ENCODE measurements at places on chromosomes 13 and 19.
A peak's percentile ranks its signal among the peaks of the same experiment; 100 is the strongest.

DNA sequence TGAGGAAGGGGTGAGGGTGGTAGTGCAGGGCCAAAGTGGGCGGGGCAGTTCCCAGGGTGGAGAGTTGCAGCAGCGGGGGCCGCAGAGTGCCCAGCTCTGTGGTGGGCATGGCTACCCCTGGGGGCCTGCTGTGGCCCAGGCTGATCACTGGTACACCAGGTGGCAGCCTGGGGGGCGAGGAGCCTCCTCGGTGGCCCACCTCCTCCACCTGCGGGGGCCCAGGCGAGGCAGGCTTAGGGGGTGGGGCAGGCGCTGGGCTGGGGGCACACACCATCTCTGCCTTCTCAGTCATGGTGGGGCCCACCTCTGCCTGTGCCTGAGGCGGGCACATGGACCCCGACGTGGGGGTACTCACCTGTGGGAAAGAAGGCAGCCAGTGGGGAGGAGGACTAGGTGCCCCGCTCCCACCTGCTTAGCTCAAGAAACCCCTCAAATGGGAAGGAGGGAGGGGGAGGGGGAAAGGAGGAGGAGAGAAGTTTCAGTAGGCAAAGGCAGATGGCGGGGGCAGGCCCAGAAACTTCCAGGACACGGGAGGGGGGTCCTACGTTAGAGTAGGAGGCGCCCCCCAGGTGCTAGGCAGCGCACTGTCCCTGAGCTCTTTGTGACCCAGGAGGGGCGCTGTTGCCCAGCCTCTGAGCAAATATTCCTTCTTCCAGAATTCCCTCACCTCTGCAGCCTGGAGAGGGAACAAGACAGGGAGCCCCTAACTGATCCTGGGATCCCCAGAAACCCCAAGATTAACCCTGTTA, 1.6 kb downstream of the LYL1 start:
- DNase-seq, result no peak

- no peak for DNase-seq
Observed at GRCh38 chr13:93752541-93752940, 525.9 kb downstream of the GPC6 start.

DNA sequence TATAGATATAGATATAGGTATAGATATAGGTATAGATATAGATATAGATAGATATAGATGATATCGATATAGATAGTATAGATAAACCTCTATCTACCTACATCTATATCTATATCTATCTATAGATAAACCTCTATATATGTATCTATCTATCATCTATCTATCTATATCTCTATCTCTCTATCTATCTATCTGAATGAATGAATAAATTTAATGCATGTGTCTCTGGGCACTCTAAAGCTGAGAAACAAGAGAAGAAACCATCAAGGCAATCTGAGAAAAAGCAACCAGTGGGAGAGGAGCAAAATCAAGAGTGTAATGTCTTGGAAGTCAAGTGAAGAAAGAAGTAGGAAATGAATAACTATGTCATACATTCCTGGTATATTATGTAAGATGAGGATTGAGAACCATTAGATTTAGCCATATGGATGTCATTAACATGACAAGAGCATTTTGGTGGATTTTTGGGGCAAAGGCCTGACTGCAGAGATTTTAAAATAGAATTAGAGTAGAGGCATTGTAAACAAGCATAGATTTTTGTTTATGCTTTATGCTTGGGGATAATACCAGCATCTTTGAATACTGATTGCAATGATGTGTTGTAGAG, 1262.7 kb upstream of the MIR17HG start:
- no peak for DNase-seq

GRCh38 chr13:26052337-26052736, 521 bp upstream of the SHISA2 start:
- no peak for DNase-seq

DNA sequence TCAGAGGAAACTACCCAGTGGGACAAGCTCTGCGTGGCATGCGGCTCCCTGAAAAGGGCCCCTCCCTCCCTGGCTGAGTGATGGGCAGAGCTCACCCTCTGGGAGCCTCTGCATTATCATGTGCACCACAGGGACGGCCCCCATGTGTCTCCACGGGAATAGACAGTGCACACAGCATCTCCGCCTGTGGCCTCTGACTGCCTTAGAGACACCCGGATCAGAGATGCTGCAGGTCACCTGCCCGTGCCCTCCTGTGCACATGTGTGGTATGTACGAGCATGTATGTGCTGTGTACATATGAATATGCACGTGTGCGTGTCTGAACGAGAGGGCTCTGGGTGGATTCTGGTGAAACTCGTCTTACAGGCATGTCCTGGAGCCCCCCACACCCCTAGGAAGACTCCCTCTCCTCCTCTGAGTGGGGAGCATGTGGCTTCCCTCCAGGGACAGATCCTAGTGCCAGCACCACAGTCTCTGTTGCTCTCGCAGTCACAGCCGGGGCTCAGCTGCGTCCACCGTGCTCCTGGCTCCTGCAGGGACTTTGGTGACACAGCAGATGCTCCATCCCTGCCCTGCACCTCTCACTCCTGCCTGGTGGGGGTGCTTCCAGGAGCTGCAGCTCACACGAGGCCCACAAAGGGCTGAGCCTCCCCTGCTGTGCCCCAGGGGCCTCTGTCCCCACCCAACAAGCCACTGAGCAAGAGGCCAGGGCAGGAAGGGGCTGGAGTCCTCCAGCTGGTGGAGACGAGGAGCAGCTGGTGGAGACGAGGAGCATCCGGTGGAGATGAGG, 19.6 kb downstream of the C13orf46 start:
- DNase-seq, result no peak

DNA sequence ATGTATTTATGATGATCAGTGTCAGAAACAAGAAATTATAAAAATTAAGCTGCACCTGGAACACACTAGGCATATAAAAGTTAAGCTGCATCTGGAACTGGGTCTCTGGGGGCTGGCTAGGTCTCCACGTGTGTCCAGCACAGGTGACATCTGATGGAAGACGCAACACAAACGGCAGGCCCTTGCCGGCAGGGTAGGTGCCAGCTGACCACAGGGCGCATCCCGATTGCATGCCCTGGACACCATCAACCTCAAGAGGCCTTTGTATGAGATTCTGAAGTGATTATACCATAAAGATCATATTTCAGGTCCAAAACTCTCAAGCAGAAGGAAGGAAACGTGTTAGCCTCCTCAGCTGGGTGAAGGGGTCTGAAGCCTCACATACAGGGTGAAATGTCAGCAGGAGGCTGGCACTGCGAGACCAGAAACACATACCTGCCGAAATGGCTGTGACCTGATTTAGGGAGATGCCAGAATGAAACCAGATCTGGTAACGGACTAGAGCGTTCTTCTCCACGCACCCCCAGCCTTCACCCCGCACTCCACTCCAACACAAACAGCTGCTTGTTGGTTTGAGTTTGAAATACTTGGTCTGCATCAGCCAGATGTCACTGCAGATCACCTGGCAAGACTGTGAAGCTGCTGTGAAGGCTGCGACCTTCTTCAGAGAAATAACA, 37.3 kb downstream of the COL4A1 start:
- DNase-seq, result no peak

GRCh38 chr13:36717966-36718545, 44.2 kb downstream of the SERTM1 start:
- DNase-seq, result no peak

DNA sequence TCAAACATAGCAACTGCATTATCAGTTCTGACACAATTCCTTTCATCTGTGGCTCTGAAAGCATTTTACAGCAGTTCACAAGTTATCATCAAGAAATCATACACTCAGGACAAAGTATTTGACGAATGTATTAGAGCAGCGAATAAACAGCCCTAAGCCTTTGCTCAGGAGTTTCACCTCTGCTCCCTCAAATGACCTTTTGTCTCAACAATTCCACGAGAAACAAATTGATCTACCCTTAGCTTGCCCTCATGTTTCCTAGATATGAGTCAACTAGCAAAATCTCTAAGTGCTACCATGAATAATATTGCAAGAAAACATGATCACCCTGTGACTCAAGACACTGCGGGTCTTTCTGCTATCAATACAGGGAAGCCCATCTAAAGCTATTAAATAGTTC, 396.1 kb downstream of the EFNB2 start:
- no peak for DNase-seq

DNA sequence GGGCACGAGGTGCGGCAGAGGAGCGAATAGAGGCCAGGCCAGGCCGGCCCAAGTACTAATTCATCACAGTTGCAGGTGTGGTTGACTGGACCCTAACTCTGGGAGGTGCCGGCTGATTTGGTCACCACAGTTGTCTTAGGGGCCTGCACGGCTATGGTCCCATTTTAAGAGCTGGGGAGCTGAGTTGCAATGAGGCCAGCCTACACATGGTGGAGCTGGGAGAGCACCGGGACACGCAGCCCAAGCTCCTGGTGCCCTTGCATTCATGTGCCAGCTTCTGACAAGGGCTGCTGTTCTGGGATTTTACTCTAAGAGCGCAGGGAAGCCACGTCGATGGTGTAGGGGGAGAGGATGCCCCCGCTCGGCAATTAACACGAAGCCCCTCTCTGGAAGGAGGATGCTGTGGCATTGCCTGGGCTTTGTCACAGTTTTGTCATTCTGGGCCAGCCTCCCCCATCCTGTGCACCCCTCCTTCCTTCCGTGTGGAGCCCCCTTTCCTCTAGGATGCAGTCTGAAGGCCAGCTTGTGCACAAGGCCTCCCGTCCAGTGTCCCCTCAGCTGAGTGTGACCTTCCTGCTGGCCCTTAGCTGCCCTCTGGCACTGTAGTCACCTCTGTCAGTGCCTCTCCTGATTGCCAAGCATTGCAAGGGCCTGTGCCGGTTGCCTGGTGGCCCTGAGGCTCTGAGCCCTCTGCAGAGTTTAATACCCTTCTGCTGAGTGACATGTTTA, 109.4 kb upstream of the C1QTNF9B start:
- DNase-seq, result no peak

GRCh38 chr13:110652764-110653163, 37.4 kb downstream of the NAXD start:
- DNase-seq, result no peak

DNA sequence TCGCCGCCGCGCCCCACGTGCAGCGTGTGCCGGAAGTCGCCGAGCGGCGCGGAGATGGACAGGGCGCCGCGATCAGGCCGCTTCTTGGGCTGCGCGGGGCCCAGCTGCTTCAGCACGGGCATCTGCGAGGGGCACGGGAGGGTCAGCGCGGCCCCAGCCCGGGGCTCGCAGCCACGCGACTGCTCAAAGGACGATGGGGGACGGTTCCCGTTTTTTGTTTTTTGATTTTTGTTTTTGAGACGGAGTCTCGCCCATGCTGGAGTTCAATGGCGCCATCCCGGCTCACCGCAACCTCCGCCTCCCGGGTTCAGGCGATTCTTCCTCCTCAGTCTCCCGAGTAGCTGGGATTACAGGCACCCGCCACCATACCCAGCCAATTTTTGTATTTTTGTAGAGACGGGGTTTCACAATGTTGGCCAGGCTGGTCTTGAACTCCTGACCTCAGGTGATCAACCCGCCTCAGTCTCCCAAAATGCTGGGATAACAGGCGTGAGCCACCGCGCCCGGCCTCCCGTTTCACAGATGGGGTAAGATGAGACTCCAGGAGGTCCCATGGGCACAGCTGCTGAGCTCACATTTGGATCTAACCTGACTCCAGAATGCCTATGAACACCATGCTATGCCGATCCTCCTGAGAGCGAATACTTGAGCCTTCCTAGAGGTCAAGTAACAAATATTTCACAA, 2.0 kb upstream of the LENG9 start:
- DNase-seq, result no peak

- DNase-seq, result no peak
Observed at GRCh38 chr13:45374917-45375316, 33.9 kb upstream of the TPT1 start.

DNA sequence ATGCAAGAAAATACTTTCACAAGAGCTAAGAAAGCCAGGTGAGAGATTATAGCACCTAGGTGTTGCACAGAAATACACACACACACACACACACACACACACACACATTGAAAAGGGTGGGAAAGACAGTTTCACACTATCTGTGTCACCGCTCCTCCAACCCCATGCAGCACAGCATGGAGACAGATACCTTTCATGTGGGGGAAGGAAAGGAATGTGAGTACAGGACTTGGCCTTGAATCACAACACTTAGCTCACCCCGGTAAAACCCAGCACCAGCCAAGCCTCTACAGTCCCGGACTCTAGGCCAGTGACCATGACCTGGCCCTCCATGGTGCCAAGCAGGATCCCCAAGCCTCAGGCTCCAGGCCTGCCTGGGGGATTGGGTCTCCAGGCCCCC, 462.0 kb upstream of the SPRY2 start:
- DNase-seq, result no peak

DNA sequence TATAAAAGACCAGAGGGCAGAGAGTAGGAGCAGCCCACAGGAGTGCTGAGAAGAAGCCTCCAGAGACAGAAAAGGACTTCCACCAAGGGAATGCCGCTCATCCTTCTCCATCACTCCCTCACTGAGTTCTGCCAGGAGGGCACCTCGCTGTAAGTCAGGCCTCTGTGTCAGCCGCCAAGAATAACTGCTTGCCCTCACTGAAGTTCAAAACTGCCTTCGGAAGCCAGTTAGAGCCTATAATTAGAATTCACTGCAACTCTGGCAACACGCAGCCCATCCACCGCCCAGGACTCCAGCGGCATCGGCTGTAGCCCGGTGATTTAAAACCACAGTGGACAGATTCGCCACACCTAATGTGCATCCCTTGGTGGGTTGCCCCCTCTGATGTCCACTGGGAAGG, 281.8 kb upstream of the ZNF507 start:
- DNase-seq, result no peak

GRCh38 chr19:34370983-34371382, 6.0 kb downstream of the GPI start:
- DNase-seq, result no peak

- DNase-seq, result no peak
Observed at GRCh38 chr19:33462112-33462791, 59.3 kb downstream of the PEPD start.

GRCh38 chr13:45921162-45921736, 69.7 kb upstream of the SIAH3 start:
- no peak for DNase-seq

DNA sequence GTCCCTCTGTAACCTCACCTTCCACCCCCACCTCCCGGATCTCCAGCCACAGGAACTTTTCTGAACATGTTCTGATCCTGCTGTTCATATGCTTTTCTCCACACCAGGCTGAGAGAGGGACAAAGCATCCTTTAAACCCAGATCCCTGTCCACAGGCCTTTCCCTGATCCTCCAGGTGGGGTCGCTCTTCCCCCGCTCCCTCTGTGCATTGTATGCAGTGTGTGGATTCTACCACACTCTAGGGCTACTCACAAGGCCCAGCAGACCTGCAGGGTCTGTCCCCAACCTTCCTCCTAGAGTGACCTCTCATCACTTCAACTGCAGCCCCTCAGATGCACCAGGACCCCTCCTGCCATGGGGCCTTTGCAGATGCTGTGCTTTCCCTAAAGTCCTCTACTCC, 1200.6 kb downstream of the UQCRFS1 start:
- DNase-seq, result no peak

GRCh38 chr19:41811036-41811435, 14.6 kb downstream of the CEACAM3 start:
- peak; percentile 66 for DNase-seq

GRCh38 chr13:60329221-60329923, 67.6 kb upstream of the TDRD3 start:
- DNase-seq, result no peak

- DNase-seq, result peak; percentile 84
Observed at GRCh38 chr19:4108767-4109625, 14.9 kb downstream of the MAP2K2 start.

GRCh38 chr13:39225860-39226259, 187.6 kb downstream of the NHLRC3 start:
- no peak for DNase-seq
